ENCODE measurements at places on chromosomes 6 and 20. TPM values are rescaled to one million over a fixed set of nuclear protein-coding genes. Genes with fewer than 3 reads are reported as not detected.

ELOVL4 gene
- total RNA-seq = 1.7 TPM

OR2W1 gene
- not detected for total RNA-seq

HLA-DRB1 gene
- 5.1 TPM for total RNA-seq

ULBP1 gene
- 2.9 TPM for total RNA-seq

CALHM4 gene
- total RNA-seq = not detected

B4GALT5 gene
- total RNA-seq = 23.3 TPM

C20orf204 gene
- total RNA-seq = 2.1 TPM

GPR6 gene
- not detected for total RNA-seq

TEAD3 gene
- 0.60 TPM for total RNA-seq

PSMB8 gene
- total RNA-seq = 385 TPM

BPIFB4 gene
- total RNA-seq = not detected

DAAM2 gene
- total RNA-seq = not detected

GRM1 gene
- not detected for total RNA-seq

KCNK16 gene
- not detected for total RNA-seq

DNA sequence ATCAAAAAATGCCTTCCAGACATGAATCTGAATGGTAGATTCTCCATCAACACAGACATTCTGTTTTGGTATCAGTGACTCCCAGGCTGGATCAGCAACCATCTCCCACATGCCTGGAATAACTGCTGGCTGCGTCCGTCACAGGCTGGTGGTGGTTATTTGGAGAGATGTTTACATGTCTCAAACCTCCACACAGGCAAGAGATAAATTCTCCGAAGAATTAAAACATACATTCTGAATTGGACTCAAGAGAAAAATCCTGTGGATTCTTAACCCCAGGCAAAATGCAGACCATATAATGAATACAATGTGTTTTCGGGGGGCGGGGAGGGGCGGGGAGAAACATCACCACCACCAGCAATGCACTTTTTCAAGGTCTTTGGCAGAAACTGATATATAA is 108.2 kb downstream of the THBS2 start:
- DNase-seq = no peak

GRCh38 chr6:24640166-24640565 is 5.8 kb downstream of the KIAA0319 start:
- DNase-seq = no peak

GRCh38 chr6:36340618-36341454 is 4.1 kb upstream of the BNIP5 start:
- DNase-seq = peak; percentile 69

DNA sequence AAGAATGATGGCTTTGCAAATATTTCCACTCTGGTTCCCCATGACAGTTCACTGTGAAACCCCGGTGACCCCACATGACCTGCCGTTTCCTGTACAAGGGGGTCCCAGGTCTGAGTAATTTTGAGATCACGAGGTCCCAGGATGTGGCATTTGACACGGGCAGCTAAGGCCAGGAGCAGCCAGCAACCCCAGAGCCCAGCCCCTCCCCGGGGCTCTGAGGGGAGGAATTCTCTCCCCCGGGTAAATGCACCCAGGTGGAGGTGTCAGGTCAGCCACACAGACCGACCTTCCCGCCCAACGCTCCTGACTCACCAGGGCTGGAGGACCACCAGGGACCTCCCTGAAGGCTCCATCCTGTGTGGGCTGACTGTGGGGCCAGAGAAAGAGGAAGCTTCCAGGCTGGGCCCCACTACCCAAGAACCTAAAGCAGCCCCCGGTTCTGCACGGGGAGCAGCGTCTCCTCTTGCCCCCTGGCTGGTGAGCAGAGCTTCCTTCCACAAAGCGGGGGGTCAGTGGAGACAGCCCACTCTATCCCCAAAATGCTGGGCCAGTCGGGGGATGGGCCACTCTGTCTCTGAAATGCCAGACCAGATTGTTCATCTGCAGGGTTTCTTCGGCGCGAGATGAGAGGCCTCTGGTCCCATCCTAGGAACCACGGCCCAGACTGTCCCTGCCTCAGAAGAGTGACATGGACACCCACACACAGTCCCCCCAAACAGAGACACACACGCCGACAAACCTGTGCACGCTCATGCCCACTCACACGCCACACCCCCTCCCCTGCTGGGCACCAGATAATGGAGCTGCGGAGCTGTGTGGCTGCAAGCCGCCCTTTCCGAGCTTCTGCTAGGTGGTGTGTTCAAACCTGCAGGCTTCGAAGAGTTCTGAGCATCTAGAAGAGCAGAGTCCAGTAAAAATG is 23.4 kb upstream of the SLCO4A1 start:
- DNase-seq = peak; percentile 80

- no peak for DNase-seq
Measured at GRCh38 chr6:53556986-53557715, 12.2 kb upstream of the GCLC start.

GRCh38 chr20:55437798-55438415 is 567.4 kb downstream of the CBLN4 start:
- no peak for DNase-seq

- DNase-seq = no peak
Measured at GRCh38 chr20:44196271-44196670, 9.3 kb upstream of the JPH2 start.

DNA sequence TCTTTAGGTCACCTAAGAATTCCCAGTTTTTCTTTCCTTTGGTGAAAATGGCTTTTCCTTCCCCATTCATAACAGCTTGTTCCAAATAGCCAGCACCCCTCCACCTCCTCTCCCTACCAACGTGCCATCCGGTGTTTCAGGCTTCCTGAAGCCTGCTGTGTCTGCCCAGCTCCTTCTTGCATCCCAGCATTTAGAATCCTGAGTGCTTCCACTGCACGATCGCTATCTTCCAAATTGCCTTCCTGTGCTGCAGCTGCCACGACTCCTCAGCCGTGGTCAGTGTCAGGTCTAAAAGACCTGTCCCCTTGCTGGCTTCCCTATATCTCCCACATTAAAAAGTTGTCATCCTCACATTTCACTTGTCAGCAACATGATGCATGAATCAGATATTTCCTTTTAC is 550.3 kb upstream of the JARID2 start:
- DNase-seq = no peak

- no peak for DNase-seq
Measured at GRCh38 chr20:671252-672030, 4.2 kb downstream of the SCRT2 start.

GRCh38 chr20:13183005-13183404 is 38.1 kb upstream of the ISM1 start:
- DNase-seq = peak; percentile 6

DNA sequence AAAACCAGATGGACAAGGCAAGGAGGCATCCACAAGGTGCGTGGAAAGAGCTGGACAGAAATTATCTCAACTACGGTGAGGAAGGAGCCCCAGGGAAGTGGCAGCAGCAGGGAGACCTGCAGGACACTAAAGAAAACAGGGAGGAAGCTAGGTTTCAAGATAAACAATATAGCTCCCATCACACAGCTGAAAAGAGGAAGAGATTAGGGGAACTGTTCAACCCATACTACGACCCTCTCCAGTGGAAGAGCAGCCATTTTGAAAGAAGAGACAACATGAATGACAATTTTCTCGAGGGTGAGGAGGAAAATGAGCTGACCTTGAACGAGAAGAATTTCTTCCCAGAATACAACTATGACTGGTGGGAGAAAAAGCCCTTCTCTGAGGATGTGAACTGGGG is 26.8 kb downstream of the TRMT6 start:
- no peak for DNase-seq

DNA sequence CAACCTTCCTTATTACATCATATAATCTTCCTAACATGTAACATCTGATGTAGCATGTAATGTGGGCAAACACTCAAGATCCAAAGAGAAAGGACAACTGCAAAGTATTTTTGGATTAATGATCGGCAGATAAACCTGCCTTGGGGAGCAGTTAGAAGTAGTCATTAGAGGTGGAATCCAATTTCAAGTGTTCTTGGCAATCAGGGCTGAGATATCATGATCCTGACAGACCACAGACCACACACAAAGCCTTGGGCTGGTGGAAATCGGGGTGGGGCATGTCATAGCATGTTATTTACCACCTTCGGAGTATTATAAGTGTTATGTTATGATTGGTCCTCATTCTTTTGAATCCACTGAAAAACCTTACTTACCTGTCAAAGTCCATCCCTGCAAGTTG is 16.3 kb downstream of the NCOA5 start:
- DNase-seq = no peak

All from activated naive CD8-positive, alpha-beta T cell treated with anti-CD3 and anti-CD28 coated beads for 36 hours (primary cell).